CD4-positive, alpha-beta memory T cell (primary cell): ENCODE measurements at places on chromosomes 2 and 18. TPM values are rescaled to one million over a fixed set of nuclear protein-coding genes. Genes with fewer than 3 reads are reported as not detected.

TBR1 gene
- not detected for total RNA-seq

PROKR1 gene
- not detected for total RNA-seq

CHST10 gene
- 1.7 TPM for total RNA-seq

HOXD9 gene
- not detected for total RNA-seq

ACMSD gene
- not detected for total RNA-seq

DGKD gene
- 129 TPM for total RNA-seq

CD302 gene
- 1.0 TPM for total RNA-seq

DNER gene
- not detected for total RNA-seq

FBXO36 gene
- 0.55 TPM for total RNA-seq

DNA sequence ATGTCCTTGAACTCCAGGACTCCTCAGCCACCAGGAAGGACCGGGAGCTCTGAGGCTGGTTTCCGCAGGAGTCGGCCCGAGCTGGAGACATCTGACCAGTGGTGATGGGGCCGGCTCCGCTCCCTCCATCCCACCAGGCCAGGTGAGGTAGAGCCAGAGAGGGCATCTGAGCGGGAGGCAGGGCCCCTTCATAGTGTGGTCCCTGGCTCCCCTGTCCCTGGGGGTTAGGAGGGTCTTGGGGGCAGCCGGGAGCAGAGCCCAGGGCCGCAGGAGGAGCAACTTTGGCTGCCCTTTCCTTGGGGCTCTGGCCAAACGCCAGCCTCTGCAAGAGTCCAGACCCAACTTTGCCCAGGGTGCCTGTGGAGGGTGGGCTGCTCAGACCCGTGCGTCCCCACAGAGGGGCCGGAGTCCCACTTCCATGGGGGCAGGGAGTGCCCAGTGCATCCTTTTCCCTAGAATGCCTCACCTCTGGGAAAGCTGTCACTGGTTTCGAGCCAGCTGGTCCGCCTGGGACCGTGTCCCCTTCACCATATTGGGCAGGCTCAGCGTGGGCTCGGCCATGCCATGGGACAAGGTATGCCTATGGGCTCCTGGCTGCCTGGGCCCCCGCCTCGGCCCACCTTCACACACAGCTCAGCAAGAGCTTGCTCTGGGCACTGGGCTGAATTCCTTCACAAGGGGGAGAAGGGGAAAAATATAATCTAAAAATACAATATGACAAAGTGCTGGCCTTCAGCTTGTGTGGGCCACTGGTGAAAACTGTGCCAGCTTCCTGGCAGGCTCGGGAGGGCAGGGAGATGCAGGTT, 148.6 kb downstream of the TWIST2 start:
- H3K27me3 ChIP-seq = no peaks in the 10 kb centered on the region
- no peaks in the 10 kb centered on the region for H3K4me1 ChIP-seq
- no peak for DNase-seq
- H3K4me3 ChIP-seq = no peak overlapping the region
- H3K36me3 ChIP-seq = no peaks in the 10 kb centered on the region

DNA sequence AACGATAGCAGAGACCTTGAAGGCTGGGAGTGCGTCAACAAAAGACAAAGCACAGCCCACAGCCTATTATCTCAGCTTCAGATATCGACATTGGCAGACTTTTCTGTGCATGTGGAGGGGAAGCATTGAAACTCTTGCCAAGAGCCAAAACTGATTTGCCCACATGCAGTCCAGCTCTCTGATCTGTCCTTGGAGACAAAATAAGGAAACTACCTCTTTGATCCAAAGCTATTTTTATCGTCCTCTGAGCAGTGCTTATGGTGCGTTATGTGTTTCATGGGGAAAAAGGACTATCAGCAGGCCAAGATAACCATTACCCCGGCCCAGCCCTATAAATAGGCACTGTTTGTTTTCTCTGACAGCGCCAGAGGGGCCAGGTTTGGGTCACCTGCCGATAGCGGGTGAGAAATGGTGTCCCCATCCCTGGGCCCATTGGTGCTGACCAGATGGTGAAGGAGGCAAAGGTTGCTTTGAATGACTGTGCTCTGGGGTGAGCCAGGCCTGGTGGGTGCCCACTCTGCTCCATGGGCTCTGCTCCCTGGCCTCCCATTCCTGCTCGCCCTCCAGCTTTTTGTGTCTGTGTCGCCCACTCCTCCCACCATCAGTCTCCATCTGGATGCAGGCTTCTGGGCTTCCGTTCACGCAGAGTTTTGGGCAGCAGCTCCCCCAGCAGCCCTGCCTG, 176.1 kb upstream of the HS6ST1 start:
- no peaks in the 10 kb centered on the region for H3K27me3 ChIP-seq
- no peaks in the 10 kb centered on the region for H3K36me3 ChIP-seq
- DNase-seq = no peak
- H3K4me1 ChIP-seq = no peaks in the 10 kb centered on the region
- H3K27ac ChIP-seq = no peak overlapping the region

GRCh38 chr2:230869914-230870543, 5.3 kb downstream of the ITM2C start:
- H3K4me1 ChIP-seq = peaks cover 39% of the 10 kb centered on the region
- no peak overlapping the region for H3K27ac ChIP-seq
- no peaks in the 10 kb centered on the region for H3K36me3 ChIP-seq
- no peak overlapping the region for H3K4me3 ChIP-seq
- no peaks in the 10 kb centered on the region for H3K27me3 ChIP-seq

DNA sequence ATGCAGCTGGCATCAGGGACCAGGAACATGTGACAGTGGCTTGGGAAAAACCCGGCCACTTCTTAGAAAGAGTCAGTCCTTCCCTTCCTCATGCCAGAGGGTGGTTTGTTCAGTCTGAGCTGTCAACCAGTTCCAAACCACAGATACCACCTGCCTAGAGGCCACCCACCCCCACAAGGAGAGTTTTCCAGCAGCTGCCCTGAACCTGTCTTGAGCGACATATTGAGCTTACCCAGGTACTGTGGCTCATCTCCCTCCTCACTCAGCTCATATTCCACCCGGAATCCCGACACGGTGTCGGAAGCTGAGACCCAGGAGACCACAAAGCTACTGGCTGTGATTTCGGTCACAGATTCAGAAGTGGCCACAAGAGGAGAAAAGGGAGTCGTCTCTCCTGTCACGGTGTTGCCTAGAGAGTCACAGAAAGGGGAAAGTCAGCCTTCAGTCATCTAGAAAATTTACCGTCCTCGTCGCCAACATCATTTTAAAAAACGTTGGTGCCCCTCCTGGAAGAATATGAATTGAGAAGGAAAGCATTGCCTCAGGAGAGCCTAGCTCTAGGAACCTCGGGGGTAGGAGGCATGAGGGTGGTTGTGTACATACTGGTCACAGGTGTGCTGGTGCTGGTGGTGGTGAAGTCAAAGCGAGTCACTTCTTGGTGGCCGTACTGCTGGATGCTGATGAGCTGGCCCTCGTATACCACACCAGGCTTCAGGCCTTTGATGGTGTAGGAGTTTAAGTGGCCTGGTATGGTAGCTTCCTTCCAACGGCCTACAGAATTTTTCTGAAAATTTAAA, 26.3 kb downstream of the FN1 start:
- no peak overlapping the region for H3K4me3 ChIP-seq
- no peaks in the 10 kb centered on the region for H3K27me3 ChIP-seq
- H3K36me3 ChIP-seq = no peaks in the 10 kb centered on the region

DNA sequence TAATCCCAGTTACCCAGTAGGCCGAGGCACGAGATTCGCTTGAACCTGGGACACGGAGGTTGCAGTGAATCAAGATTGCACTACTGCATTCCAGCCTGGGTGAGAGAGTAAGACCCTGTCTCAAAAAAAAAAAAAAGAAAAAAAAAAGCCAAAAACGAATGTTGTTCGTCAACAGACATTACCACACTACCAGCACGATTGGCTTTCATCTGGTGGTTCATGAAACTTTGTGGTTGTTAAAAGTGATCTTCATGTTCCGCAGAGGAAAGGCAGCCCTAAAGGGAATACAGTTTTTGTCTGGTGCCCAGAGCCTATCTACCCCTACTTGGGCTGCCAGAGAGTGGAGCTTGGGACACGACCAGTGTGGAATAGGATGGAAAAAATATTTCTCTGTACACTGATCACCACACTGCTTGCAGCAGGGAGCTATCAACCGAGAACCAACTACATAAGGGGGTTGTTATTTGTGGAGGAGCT, 13.6 kb upstream of the CXCR4 start:
- peak overlapping the region; percentile 95 for H3K27ac ChIP-seq
- H3K4me1 ChIP-seq = peaks cover 98% of the 10 kb centered on the region
- H3K4me3 ChIP-seq = peak overlapping the region; percentile 43
- H3K36me3 ChIP-seq = no peaks in the 10 kb centered on the region

DNA sequence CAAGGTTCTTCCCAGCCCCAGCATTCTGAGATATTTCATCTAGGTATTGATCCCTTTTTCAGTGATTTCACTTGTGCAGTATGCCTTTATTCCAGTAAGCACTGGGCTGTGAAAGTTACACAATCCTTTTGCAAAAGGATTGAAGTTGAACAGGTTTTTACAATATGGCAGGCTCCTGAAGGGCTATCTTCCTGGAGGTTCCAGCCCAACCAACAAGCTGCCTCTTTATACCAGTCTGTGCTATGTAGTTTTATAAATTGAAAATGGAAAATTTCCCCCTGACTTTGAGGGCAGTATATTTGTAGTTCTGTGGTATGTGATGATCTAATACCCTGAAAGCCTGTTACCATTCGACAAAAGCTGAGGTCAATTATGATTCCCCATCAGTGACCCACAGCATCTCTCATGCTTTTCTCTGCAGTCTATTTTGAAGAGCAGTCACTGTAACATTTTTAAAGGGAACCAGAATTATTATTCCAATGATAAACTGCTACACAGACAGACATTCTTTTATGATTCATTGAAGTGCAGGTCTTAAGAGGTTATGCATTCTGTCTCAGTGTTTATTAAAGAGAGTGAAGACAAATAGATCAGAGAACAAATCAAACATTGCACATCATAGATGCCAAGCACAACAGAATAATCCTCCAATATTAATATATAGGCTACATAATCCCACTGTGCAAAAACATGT, 35.2 kb upstream of the STPG4 start:
- no peak for DNase-seq
- H3K27ac ChIP-seq = no peak overlapping the region
- no peaks in the 10 kb centered on the region for H3K27me3 ChIP-seq
- H3K36me3 ChIP-seq = no peaks in the 10 kb centered on the region
- H3K4me3 ChIP-seq = no peak overlapping the region
- H3K4me1 ChIP-seq = no peaks in the 10 kb centered on the region

GRCh38 chr2:84288293-84288692, 170.8 kb downstream of the SUCLG1 start:
- no peak overlapping the region for H3K27ac ChIP-seq
- DNase-seq = no peak
- H3K4me3 ChIP-seq = no peak overlapping the region
- H3K27me3 ChIP-seq = peaks cover 4% of the 10 kb centered on the region
- no peaks in the 10 kb centered on the region for H3K4me1 ChIP-seq

GRCh38 chr18:58779529-58779928, 85.1 kb upstream of the ZNF532 start:
- no peaks in the 10 kb centered on the region for H3K4me1 ChIP-seq
- no peak overlapping the region for H3K27ac ChIP-seq
- H3K4me3 ChIP-seq = no peak overlapping the region
- no peaks in the 10 kb centered on the region for H3K27me3 ChIP-seq
- H3K36me3 ChIP-seq = no peaks in the 10 kb centered on the region

DNA sequence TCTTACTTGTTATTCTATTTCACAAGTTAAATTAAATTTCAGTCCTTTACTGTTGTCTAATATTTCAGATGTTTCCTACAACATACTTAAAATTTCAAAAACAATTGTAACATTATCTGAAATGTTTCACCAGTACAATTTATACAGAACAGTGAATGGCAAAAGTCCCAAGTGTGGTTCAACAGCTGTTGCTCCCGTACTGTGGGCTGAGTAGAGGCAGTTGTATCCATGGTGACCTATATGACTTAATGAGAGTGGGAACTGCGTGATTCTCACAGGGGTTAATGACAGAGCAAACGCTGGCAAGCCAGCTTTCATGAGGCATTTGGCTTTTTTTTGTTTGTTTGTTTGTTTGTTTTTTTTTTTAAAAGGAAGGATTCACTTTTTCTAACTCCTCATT, 5.3 kb upstream of the PLCL1 start:
- H3K27ac ChIP-seq = no peak overlapping the region
- H3K36me3 ChIP-seq = no peaks in the 10 kb centered on the region
- peaks cover 10% of the 10 kb centered on the region for H3K4me1 ChIP-seq
- no peak overlapping the region for H3K4me3 ChIP-seq
- no peak for DNase-seq
